Kidney (tissue), 22 donors: ENCODE measurements at places on chromosomes 2 and 18.
A peak's percentile ranks its signal among the peaks of the same experiment; 100 is the strongest.

- DNase-seq = no peak
Observed at GRCh38 chr2:16282511-16282910, 342.2 kb downstream of the MYCN start.

DNA sequence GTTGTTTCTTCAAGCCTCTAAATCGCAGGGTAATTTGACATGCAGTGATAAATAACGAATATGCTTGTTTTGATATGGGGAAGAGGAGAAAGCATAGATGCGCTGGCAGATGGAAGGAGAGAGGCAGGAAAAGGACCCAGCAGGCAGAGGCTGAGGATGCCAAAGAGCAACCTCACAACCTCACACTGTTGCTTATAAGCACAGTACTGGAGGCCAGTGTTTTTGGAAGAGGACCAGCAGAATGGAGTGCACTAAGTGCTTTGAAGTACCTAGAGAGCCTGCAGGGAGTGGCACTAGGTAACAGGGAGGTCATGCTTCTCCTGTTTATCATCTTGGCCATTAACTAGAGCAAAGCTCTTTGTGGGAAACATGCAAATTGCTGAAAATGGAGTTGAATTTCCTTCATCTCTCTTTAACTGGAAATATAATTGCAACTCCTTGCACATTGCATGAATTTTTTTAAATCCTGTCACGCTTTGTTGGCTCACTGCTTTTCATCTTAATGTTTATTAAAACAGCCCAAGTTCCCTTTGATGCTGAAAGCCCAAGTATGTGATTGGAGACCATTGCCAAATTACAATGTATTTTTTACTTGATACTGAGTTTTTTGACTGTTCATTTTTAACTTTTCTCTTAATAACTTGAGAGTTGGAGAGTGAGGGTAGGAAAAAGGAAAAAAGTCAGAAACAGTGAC lies 236.4 kb downstream of the LRRTM1 start:
- DNase-seq = peak; percentile 49

- DNase-seq = no peak
Observed at GRCh38 chr2:218179782-218180181, 13.0 kb upstream of the CXCR1 start.

DNA sequence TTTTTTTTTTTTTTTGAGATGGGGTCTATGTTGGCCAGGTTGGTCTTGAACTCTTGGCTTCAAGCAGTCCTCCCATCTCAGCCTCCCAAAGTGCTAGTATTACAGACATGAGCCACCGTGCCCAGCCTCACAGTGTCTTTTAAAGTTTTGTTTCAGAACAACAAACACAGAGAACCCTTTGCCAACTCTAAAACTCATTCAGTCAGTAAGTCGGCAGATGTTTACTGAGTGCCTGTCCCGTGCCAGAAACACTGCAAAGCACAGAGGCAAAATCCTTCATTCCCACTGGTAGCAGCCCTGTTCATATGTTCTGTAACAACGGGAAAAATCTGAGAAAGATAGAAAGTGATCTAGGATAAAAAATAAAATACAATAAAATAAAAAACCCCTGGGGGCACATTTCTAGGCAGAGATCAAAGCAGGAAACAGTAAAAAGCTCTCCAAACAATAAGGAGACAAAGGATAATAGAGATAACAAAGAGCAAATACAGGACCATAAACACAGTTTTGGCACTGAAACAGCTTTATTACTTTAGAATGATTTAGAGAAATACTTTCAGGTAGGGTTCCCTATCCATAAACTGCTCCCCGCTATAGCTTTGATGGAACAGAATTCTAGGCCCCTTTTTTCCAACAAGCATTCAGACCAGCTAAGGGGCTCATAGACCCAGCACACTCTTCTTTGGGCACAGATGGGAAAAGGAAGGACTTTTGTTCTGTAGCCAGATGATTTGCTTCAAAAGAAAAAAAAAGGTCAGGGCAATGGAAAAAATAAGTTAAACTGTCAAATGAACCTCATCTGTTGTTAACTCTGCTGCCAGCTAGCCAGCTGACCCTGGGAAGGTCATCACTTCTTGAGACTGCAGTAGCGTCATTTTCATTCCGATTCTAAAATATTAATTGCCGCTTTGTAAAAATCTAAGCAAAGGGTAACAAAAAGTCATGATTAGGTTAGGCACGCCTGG lies 212.3 kb downstream of the CDH20 start:
- DNase-seq = no peak

DNA sequence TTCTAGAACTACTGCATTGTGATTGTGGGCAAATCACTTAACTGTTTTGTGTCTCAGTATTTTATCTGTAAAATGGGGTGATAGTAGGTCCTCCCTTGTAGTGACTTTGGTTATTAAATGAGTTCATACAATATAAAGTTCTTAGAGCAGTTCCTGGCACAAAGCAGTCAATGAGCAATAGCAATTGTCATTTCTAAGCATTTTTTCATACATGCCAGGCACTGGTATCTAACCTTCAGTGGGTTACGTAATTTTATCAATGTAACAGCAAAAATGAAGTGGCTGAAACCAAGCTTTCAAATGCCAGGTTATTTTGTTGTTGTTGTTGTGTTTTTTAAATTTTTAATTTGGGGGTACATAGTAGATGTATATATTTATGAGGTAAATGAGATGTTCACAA lies 401.9 kb downstream of the MEIS1 start:
- DNase-seq = no peak

GRCh38 chr2:50535971-50536759 lies 495.8 kb downstream of the NRXN1 start:
- DNase-seq = no peak

DNA sequence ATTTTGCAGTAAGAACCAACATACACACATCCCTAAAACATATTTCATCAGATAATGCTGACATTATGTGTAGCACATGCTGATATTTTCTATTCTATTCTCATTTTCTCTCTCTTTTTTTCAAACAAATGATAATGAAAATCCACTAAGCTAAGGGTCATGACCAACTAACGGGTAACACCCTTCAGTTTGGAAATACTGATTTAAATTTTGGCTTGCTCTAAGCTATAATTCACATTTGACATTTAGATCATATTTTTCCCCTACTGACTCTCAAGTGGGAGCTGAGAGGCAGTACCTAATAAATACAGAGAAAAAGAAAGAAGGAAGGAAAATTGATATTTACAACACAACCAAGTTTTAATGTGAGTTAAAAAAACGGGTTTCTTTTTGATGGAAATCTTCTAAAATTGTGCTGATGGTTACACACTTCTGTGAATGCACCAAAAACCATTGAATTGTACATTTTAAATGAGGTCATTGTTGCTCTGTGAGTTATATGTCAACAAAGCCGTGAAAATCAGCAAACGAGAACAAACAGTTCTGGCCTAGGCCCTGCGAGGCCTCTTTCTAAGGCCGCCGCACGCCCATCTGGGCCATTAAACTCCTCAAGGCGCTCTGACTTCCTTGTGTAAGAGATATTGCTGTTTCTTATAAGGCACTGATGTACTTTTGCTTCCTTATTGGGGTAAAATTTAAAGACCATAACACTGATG lies 124.2 kb downstream of the GALR1 start:
- DNase-seq = no peak

DNA sequence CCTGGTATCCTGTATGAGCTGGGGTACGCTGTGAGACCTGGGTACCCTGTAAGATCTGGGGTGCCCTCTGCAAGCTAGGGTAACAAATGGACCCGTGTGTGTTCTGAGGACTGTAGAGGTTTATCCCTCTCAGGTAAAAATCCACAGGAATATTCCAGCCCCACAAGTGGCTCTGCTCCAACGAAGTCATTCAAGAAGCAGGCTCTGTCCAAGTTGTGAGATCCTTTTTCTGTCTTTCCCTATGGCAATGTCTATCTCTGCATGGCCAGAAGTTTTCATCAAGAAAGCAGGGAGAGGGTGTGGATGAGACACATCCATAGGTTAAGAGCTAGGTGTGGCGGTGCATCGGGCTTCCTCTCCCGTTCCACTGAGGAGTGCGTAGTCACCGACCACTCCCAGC lies 43.0 kb downstream of the PTGR3 start:
- no peak for DNase-seq

DNA sequence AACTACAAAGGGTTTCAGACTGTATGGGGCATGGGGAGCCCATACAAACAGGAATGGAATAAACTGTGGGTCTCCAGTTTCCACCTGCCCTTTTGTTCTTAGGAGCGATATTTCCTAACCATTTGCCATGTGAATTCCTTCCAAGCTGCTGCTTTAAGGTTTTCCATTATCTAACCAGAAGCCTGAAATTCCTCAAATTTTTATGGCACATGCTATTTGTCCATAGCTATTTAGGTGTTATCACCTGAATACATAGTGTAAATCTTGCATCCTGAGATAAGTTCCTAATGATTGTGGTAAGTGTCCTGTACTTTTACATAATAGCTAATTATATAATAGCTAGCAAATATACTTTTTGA lies 17.4 kb upstream of the PAIP2B start:
- DNase-seq = no peak

DNA sequence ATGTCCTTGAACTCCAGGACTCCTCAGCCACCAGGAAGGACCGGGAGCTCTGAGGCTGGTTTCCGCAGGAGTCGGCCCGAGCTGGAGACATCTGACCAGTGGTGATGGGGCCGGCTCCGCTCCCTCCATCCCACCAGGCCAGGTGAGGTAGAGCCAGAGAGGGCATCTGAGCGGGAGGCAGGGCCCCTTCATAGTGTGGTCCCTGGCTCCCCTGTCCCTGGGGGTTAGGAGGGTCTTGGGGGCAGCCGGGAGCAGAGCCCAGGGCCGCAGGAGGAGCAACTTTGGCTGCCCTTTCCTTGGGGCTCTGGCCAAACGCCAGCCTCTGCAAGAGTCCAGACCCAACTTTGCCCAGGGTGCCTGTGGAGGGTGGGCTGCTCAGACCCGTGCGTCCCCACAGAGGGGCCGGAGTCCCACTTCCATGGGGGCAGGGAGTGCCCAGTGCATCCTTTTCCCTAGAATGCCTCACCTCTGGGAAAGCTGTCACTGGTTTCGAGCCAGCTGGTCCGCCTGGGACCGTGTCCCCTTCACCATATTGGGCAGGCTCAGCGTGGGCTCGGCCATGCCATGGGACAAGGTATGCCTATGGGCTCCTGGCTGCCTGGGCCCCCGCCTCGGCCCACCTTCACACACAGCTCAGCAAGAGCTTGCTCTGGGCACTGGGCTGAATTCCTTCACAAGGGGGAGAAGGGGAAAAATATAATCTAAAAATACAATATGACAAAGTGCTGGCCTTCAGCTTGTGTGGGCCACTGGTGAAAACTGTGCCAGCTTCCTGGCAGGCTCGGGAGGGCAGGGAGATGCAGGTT lies 148.6 kb downstream of the TWIST2 start:
- no peak for DNase-seq

GRCh38 chr2:164913011-164913410 lies 42.3 kb downstream of the SLC38A11 start:
- no peak for DNase-seq

DNA sequence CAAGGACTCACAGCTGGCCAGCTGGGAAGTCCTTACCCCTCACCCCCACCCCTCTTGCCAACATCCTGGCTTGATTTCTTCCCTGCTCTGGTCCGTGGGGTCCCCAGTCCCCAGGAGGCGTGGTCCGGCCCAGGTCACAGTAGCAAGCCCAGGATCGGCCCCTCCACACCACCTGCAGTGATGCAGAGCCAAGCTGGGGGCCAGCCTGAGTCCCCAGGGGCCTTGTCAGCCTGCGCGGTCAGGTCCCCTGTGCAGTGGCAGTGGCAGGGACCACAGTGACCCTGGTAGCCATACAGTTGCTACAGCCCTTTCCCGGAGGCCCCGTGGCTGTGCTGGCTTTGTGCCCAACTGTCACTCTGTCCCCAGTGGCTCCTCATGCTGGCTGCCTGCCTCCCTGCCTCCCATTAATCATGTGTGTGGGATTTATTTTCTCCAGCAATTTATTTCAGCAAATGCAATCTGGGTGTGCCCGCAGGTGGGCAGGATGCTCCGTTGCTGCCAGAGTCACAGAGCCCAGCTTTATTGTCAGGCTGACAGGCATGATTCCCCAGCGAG lies 8.8 kb upstream of the PRSS56 start:
- DNase-seq = no peak

GRCh38 chr2:59874971-59875755 lies 678.3 kb downstream of the BCL11A start:
- no peak for DNase-seq

DNA sequence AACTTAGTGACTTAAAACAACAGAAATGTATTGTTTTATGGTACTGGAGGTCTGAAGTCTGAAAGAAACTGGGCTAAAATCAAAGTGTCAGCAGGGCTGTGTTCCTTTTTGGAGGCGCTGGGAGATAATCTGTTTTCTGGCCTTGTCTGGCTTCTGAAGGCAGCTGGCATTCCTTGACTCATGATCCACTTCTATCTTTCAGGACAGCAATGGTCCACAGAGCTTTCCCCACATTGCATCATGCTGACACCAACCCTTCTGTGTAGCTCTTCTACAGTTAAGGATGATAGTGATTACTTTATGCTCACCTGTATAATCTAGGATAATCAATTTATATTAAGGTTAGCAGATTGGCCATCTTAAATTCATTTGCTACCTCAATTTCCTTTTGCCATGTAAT lies 392.1 kb downstream of the TDRD15 start:
- DNase-seq = no peak

GRCh38 chr2:168622559-168622958 lies 166.5 kb downstream of the CERS6 start:
- peak; percentile 60 for DNase-seq

GRCh38 chr2:173079141-173079540 lies 3.5 kb downstream of the MAP3K20 start:
- DNase-seq = no peak

- DNase-seq = no peak
Observed at GRCh38 chr2:64451051-64451450, 2.9 kb upstream of the LGALSL start.

DNA sequence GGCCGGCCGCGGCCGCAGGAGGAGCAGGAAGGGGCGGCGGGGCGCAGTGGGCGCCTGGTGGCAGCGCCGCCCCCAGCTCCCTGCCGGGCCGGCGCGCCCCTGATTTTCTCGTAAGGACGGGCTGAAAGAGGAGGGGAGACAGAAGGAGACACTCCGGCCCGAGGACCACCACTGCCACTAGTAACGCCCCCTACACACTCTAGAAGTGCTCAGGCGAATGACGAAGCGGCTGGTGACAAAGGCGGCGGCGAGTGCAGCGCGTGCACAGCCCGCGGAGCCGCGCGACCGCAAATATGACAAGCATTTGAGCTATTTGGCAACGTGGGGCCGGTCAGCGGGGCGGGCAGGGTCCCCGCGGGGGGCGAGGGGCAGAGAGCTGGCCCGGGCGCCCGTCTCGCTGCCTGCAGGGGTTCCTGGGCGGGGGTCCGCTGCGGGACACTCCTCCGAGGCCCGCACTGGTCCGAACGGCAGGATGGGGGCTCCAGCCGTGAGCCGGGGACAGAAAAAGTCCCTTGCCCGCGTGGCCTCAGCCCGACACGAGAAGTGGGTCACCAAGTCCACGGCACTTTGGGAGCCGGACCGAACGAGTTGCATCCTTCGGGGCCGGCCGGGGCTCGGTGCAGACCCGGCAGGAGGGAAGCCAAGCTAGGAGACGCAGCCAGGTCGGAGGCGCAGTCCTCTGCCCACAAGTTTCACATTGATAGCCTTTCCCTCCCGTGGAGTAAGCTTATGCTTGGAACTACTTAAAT lies 524 bp upstream of the SERTAD2 start:
- peak; percentile 94 for DNase-seq

- peak; percentile 73 for DNase-seq
Observed at GRCh38 chr18:49663899-49664890, 102.3 kb downstream of the LIPG start.
